ENCODE measurements at places on chromosomes 5 and 9. TPM values are rescaled to one million over a fixed set of nuclear protein-coding genes. Genes with fewer than 3 reads are reported as not detected.

ENTREP1 gene
- not detected for total RNA-seq

- no peaks in the 10 kb centered on the region for H3K4me1 ChIP-seq
- DNase-seq, result no peak
- H3K4me3 ChIP-seq, result no peak overlapping the region
- no peaks in the 10 kb centered on the region for H3K27me3 ChIP-seq
These were observed 106.1 kb downstream of the GALNT10 start for GRCh38 chr5:154296525-154297159.

LAMC3 gene
- 0.04 TPM for total RNA-seq

TEX48 gene
- 0.86 TPM for total RNA-seq
